ENCODE measurements at places on chromosomes 5 and 9.

GRCh38 chr5:60257596-60258271 lies 364.2 kb upstream of the PDE4D start:
- no peak for DNase-seq

DNA sequence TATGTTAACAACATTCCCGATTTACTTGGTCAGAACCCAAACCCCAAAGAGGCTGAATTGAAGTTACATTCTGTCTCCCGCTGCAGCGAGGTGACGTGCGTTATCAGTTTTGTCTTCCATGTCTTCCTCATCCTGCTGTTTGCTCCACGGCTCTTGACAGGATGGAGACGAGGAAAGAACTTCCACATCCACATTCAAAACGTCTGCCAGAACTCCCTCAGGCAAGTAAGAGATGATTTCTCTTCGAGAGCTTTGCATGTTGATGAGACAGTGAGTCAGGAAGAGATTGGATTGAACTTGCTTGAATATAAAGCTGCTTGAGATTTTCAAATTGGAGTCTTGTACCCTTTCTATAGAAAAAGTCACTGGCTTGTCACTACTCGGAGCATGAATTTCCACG lies 242.6 kb downstream of the AUH start:
- DNase-seq, result no peak

GRCh38 chr9:12014488-12014887 lies 678.7 kb upstream of the TYRP1 start:
- DNase-seq, result no peak

DNA sequence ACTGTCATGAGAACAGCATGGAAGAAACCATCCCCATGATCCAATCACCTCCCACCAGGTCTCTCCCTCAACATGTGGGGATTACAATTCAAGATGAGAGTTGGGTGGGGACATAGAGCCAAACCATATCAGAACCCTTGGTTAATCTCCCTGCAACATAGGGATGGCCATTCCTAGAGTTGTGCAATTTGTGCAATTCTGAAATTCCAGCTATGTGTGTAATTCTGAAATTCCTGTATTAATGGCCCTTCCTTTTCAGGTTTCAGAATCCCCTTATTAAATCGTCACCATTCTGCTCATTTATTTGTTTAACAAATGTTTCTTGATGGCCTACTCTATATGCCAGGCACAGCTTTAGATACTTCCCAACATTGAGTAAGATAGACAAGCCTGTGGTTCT lies 282.6 kb downstream of the SMARCA2 start:
- DNase-seq, result no peak

DNA sequence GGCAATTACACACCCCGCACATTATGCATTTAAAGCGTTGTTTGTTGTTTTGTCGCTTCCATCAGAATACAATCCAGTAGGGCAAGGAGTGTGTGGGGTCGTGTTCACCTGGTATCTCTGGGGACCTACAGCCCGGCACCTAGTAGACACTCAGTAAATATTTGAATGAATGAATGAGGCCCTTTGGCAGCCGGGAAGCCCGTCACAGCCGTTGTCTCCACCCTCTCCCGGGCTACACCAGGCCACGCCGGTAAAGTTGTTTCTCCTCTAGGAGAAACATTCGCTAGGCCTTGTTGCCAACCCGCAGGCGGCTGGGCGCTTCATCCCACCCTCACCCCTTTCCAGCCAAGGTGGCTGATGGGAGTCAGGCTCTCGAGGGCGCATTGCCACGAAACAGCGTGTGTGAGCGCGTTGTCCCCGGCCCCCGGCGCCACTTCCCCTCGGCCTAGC lies 876 bp upstream of the JAK2 start:
- no peak for DNase-seq

- no peak for DNase-seq
Observed at GRCh38 chr5:151721087-151721646, 34.5 kb upstream of the SPARC start.

- no peak for DNase-seq
Observed at GRCh38 chr5:176612008-176612407, 2.1 kb upstream of the GPRIN1 start.

GRCh38 chr5:133977858-133978257 lies 9.4 kb upstream of the C5orf15 start:
- DNase-seq, result no peak

GRCh38 chr9:136700959-136701667 lies 11.3 kb upstream of the DIPK1B start:
- DNase-seq, result no peak

DNA sequence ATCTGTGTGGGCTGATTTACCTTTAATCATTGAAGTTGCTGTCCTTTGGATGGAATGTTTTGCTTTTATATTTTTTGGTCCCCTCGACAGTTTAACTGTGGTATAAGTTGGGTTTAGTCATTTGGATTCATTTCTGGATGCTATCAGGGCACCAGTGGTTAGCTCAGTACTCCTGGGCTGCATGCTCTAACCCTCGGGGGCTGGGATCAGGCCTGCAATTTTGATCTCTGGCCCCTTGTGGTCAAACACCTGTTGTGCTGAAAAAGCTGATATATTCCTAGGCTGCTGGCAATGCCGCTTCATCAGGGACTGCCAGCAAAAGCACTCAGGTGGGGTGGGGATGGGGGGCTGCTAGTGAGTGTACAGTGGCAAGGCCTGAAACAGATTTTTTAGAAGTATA lies 440.4 kb upstream of the RIOK2 start:
- DNase-seq, result no peak

GRCh38 chr5:59798862-59799667 lies 94.5 kb downstream of the PDE4D start:
- DNase-seq, result no peak

- peak; percentile 46 for DNase-seq
Observed at GRCh38 chr5:148957591-148958202, 105.2 kb downstream of the SH3TC2 start.

GRCh38 chr5:158234323-158235158 lies 375.6 kb upstream of the CLINT1 start:
- DNase-seq, result no peak

DNA sequence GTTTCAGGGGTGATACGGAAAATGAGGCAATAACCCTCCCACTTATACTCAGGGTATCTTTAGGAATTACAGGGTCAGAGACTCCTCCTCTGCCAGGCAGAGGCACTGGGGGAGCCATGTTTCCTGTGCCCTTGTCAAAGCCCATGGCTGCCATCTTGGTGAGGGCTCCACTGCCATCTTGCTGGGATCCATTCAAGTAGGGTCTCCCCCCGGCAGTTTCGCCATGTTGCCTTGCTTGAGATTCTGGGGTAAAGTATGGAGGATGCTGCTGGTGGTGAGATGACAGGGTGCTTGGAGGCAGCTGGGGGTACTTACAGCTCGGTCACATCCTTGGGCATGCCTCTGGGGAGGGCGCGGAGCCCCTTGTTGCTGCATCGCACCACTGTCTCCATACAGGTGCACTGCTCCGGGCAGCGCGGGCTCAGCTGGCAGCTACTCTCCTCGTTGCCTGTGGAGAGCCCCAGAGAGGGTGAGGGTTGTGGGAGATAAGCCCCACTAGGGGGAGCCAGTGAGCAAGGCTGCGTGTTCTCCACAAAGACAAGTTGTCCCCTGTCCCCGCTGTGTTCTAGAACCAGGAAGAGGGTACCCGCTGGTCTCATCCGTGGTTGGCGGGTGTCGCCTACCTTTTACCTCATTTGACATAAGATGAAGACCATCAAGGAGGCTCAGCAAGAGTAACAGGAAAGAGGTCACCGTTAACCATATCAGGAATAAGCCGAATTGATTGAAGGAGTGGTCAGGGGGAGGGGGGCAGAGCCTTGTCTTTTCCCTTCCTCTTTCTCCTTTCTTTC lies 169.0 kb upstream of the PANK3 start:
- DNase-seq, result peak; percentile 66

- no peak for DNase-seq
Observed at GRCh38 chr9:72355153-72355552, 9.9 kb downstream of the ZFAND5 start.

- DNase-seq, result no peak
Observed at GRCh38 chr9:1535051-1535450, 480.1 kb upstream of the SMARCA2 start.

- no peak for DNase-seq
Observed at GRCh38 chr9:18979367-18979766, 53.6 kb downstream of the SAXO1 start.

Data from neuronal stem cell (in vitro differentiated cells).